ENCODE measurements at places on chromosomes 2 and 18. TPM values are rescaled to one million over a fixed set of nuclear protein-coding genes. Genes with fewer than 3 reads are reported as not detected.

FSIP2 gene
- total RNA-seq, result 0.21 TPM

ALPG gene
- total RNA-seq, result not detected

SNTG2 gene
- total RNA-seq, result 0.14 TPM

ASPRV1 gene
- total RNA-seq, result 1.4 TPM

RAPGEF4 gene
- total RNA-seq, result 0.37 TPM
